ENCODE measurements at places on chromosomes 1 and 21.

- no peak for DNase-seq
Observed at GRCh38 chr1:182107209-182107608, 45.7 kb upstream of the ZNF648 start.

DNA sequence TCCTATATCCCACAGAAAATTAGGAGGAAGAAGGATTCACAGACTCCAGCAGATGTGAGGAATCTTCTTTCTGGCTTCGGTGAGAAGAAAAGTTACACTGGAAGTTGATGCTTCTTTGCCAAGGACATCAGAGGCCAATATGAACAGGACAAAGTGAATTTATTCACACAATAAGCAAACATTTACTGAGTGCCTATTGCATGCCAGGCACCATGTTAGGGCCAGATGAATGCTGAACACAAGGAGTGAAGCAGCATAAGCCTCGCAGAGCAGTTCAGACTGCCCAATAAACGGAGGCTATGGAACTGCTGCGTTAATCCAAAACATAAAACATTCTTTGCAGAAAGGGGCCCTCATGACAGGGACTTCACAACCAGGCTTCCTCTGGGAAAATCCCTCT is 114.6 kb downstream of the LMX1A start:
- DNase-seq = no peak

GRCh38 chr1:220431554-220432239 is 96.2 kb upstream of the MARK1 start:
- no peak for DNase-seq

- no peak for DNase-seq
Observed at GRCh38 chr1:117609471-117609911, 3.6 kb downstream of the TENT5C start.

DNA sequence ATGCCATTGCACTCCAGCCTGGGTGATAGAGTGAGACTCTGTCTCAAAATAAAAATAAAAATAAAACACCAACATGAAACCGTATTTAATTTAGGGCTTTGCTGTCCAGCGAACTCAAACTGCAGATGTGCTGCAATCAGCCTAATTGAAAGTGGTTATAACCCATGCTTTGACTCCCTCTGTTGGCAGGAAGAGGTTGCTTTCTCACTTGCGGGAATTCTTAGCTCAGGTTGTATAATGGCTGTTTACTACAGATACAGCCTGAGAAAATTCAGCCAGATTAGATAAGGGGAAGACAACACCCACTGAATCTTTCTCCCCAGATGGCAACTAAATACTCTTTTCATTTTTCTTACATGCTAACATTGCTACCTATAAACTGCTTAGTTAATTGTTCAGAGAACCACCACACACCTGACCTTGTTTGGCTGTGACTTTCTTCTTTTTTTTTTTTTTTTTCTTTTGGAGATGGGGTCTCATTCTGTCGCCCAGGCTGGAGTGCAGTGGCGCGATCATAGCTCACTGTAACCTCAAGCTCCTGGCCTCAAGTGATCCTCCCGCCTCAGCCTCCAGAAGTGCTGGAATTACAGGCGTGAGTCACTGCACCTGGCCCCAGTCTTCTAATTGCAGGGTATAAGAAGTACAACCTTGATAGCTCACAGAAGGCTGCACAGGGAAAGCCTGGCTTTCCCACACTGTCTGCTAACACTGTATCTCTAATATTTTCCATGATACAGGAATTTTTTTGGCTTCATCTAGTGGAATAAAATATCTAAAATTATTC is 34.6 kb downstream of the DNTTIP2 start:
- peak; percentile 11 for DNase-seq

DNA sequence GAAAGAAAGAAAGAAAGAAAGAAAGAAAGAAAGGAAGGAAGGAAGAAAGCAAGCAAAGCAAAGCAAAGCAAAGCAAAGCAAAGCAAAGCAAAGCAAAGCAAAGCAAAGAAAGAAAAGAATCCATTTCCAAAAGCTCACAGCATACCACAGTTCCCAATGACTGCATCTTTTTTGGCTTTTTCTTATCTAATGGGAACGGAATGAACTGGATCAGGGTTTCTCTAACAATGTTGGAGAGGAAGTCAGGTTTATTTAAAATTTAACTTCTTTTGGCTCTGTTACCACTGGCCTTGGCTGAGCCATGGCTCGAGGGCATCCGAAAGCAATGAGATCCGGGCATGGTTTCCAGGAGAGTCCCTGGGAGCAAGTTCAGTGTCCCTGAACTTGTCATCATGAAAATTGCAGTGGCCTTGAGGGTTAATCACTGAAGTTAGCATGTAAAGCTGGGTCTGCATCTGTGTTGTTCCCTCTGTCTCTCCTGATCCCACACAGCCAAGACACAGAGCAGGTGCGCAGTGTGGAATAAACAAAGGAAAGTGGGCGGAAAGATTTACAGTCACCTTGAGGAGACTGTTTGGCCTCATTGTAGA is 34.6 kb upstream of the CTPS1 start:
- no peak for DNase-seq

- no peak for DNase-seq
Observed at GRCh38 chr1:3058263-3059030, 10.6 kb upstream of the PRDM16 start.

GRCh38 chr1:207006914-207007313 is 25.6 kb downstream of the C1orf116 start:
- DNase-seq = no peak

GRCh38 chr21:41769933-41770332 is 3.1 kb upstream of the RIPK4 start:
- DNase-seq = no peak

DNA sequence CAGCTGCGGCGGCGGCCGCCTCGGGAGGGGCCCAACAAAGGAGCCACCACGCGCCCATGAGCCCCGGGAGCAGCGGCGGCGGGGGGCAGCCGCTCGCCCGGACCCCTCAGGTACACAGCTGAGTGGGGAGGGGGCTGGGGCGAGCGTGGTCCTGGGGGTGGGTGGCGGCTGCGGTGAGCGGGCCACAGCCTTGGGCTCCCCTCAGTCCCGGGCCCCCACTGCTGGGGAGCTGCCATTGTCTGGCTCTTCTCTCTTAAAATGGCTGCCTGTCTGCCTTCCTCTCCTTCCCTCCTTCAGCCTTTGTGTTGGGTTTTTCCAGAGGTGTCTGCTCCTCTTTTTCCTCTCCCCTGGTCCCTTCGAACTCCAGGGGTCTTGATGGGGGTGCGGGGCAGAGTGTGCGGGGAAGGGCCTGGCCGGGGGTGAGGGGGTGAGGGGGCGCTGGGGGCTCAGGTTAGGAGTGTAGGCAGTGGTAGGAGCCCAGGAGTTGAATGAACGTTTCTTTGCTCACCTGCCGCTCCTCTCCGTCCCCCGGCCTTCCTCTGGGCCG is 1.7 kb downstream of the ARID1A start:
- DNase-seq = no peak

DNA sequence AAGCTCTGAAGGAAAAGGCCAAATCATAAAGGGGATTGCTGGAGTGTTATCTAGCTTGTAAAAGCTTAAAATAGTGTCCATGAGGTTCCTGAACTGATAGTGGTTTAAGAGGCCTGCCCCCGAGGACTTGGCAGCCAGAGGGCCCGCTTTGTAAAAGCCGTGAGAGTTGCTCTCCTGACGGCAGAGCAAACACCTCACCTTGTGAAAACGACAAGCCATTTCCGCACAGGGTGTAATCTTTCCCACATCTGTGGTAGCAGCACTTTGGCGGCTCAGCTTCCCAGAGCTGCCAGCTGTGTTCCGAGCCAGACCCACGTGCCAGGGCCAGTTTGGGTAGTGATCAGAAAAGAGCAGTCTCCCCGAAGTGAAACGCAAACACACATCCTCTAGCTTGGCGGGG is 37.0 kb downstream of the SERBP1 start:
- no peak for DNase-seq

GRCh38 chr1:216005916-216006315 is 417.3 kb downstream of the USH2A start:
- no peak for DNase-seq

DNA sequence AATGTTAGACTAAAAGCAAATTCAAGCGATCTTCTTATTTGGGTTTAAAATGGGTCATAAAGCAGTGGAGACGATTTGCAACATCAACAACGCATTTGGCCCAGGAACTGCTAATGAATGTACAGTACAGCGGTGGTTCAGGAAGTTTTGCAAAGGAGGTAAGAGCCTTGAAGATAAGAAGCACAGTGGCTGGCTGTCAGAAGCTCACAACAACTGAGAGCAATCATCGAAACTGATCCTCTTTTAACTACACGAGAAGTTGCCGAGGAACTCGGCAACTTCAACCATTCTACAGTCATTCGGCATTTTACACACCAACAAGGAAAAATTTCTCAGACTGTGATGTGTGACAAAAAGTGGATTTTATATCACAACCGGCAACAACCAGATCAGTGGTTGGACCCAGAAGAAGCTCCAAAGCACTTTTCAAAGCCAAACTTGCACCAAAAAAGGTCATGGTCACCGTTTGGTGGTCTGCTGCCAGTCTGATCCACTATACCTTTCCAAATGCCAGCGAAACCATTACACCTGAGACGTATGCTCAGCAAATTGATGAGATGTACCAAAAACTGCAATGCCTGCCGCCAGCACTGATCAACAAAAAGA is 47.9 kb downstream of the ASH1L start:
- DNase-seq = no peak

GRCh38 chr1:186671136-186671825 is 8.9 kb downstream of the PTGS2 start:
- no peak for DNase-seq

GRCh38 chr1:36905941-36906340 is 128.4 kb downstream of the GRIK3 start:
- no peak for DNase-seq

GRCh38 chr1:205612556-205612955 is 19.3 kb downstream of the ELK4 start:
- no peak for DNase-seq

- no peak for DNase-seq
Observed at GRCh38 chr1:55504306-55504731, 289.2 kb upstream of the USP24 start.

- DNase-seq = no peak
Observed at GRCh38 chr1:156118177-156118868, 3.8 kb downstream of the LMNA start.

DNA sequence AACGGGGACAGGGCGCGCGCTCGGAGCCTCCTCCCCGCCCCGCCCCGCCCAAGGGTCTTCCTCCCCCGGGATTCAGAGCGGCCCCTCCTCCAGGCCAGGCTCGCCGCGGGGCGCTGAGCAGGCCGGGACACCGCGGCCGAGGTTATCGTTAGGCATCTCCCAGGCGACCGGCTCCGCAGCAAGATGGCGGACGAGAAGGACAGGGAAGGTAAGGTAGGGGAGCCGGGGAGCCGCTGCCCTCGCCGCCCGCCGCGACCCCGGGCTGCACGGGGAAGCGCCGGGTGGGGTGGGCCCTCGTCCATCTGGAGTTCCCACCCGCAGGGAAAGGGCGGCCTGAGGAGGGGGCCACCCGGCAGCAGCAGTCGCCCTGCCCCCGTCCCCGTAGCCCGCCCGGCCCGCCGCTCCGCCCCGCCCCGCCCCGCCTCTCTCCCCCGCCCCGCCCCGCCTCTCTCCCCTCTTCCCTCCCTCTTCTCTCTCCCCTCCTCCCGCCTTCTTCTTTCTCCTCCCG is 105.9 kb upstream of the HNRNPU start:
- DNase-seq = peak; percentile 34

DNA sequence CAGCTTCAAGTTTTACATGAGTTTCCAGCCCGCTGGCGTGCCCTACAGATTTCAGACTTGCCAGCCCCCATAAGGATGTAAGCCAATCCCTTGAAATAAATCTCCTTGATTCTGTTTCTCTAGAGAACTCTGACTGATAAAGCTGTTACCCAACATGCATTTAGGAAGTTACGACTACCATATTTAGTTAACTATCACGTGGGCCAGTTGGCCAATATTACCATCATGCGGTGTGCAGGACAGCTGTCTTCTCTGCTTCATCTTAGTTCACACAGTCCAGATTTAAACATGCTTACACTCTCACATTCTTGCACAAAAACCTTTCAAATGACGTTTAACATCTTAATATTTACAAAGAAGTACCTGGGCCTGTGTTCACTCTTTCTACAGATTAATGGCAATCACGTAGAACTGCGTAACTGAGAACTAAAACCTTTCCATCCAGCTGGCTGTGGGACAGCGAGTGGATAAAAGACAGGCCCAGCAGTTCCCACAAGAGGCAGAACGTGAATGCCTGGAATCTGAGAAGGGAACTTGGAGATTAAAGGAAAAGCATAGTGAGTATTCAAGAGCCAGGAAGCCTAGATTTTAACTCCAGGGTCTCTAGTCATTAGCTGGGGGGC is 20.8 kb downstream of the FAM177B start:
- DNase-seq = no peak

GRCh38 chr1:154533952-154534844 is 24.3 kb downstream of the UBE2Q1 start:
- peak; percentile 13 for DNase-seq

DNA sequence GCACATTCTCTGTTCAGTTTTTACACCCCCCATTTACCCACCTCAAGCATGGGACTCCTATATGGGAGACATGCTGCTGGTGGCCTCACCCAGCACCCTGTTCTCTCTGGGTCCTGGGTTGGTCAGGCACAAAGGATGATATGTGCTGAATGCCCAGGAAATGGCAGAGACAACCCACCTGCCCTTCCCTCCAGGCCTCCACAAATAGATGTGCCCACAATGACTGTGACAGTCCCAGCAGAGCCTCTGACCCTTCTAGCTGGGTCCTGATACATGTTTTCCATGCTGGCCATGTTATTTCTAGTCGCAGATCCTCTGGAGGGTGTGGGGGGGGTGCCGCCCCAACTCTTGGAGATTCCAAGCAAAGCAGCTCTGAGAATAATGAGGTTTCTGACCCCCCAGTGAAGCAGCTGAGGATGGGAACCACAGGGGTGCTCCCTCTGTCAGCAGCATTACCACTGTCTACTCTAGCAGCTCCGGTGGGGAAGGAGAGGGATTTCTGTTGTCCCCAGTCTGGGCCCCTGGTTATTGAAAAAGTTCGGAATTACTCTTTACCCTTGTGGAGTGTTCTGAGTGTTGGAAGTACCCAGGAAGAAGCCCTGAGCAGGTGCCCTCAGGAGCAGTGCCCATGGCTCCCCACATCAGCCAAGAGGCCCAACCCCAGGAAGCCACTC is 1.2 kb upstream of the CCDC28B start:
- no peak for DNase-seq

DNA sequence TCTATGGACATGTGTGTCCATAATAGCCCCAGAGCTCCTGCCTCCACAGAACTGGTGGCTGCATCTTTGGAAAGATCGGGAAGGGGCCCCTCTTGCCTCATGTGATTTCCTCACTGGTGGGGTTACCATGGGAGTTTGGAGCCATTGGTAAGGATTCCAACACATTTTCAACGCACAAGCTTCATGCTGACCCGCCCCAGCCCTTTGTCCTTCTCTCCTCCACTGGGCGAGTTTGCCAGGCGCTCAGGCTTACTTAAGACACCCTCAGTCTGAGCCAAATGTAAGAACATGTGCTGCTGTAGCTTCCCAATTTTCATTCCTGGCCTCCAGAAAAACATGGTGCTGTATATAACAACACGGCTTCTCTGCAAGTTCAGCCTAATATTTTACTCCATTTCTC is 72.4 kb downstream of the ATP5PO start:
- no peak for DNase-seq

DNA sequence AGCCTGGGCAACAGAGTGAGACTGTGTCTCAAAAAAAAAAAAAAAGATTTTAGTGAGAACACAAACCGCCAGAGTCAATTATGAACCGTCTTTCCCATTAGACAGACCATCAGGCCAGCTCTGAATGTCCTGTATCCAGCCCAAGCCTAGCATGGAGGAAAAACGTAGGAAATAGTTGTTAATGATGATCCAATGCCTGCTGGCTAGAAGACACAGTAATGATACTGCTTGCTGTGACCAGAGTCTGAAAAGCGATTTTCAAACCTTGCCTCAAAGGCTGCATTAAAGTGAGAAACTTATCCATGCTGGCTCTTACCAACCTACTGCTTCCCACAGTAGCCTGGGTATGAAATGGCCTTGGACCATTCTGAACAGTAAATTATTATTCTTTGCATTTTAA is 17.0 kb downstream of the COA7 start:
- DNase-seq = no peak
